NCI-H1105 (cell line): ENCODE measurements at places on chromosomes 6 and 20.

- no peak for DNase-seq
Measured at GRCh38 chr20:37821696-37822095, 81.2 kb upstream of the VSTM2L start.

DNA sequence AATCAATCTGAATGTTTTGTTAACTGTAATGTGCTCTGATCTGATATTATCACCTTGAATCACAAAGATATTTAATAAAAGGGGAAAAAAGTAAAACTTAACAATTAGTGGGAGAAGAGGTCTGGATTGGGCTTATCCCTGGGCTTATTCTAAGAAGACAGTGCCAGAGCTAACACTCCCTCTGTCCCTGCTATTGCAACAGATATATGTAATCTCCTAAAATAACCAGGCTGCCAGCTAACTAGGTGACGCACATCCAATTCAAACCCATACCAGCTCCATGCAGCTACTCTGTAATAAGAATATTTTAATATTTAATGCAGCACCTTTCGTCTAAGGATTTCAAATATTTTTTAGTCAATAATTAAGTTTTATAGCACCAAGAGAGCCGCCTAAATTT is 330.1 kb upstream of the MARCKS start:
- no peak for DNase-seq

DNA sequence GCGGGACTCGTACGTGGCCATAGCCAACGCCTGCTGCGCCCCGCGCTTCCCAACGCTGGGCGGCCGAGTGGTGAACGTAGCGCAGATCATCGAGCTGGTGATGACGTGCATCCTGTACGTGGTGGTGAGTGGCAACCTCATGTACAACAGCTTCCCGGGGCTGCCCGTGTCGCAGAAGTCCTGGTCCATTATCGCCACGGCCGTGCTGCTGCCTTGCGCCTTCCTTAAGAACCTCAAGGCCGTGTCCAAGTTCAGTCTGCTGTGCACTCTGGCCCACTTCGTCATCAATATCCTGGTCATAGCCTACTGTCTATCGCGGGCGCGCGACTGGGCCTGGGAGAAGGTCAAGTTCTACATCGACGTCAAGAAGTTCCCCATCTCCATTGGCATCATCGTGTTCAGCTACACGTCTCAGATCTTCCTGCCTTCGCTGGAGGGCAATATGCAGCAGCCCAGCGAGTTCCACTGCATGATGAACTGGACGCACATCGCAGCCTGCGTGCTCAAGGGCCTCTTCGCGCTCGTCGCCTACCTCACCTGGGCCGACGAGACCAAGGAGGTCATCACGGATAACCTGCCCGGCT is 3.4 kb downstream of the SLC32A1 start:
- no peak for DNase-seq

DNA sequence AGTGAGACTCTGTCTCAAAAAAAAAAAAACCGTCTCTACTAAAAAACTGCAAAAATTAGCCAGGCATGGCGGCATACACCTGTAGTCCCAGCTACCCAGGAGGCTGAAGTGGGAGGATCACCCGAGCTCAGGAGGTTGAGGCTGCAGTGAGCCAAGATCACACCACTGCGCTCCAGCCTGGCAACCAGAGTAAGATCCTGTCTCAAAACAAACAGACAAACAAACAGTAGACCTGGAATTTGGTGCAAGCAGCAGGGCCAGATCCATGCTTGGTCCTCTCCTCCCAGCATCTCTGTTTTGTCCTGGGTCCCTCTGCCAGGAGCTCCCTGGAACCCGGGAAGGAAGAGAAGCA is 11.6 kb downstream of the RIPOR3 start:
- no peak for DNase-seq

DNA sequence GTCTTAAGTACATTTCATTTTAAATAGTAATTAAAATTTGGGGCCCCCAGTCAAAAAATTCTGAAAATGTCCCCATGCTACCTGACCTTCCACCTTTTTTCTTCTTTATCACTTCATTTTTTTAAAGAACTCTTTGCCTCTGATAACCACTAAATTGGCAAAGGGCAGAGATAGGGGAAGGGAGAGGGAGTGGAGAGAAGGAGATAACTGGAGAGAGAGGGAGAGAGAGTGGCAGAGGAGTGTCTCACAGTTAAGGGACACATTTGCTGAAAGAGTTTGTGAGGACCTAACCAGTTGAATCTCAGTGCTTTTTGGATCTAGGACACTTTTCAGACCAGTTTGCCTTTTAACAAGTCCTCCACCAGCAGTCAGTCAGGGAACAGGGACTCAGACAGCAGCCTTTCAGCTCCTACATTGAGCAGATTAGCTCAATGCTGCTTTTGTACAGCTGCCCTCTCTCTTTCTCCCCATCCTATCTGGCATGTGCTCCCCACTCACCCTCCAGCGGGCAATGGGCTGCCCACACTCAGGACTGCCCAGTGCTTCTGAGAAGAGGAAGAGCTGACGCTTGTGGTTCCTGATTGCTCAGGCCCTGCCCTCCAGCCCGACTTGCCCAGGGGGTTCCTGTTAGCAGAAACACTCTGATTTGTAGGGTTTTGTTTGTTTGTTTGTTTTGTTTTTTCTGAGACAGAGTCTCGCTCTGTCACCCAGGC is 14.4 kb downstream of the ARMC2 start:
- DNase-seq: no peak

GRCh38 chr6:146871611-146872425 is 273.0 kb downstream of the ADGB start:
- peak; percentile 70 for DNase-seq

GRCh38 chr20:48765359-48765758 is 62.4 kb downstream of the PREX1 start:
- DNase-seq: peak; percentile 31

- no peak for DNase-seq
Measured at GRCh38 chr20:63835021-63835858, 4.2 kb upstream of the ZBTB46 start.

DNA sequence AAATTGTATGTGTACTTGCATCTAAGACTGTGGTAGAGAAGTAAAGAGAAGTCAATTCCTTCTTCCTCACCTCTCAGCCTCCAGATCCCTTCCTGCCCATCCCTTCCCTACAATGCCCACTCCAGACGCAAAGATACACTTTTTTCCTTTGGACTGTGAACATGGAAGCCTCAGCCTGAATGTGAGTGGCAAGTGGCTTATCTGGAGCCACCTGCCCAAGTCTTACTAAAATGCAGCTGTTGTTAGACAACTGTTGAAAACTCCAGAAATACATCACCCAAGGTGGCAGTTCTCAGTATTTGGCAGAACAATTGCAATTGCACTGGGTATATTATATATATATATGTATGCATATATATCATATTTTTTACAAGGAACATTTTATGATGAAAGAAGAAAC is 7.5 kb downstream of the VGLL2 start:
- DNase-seq: no peak

DNA sequence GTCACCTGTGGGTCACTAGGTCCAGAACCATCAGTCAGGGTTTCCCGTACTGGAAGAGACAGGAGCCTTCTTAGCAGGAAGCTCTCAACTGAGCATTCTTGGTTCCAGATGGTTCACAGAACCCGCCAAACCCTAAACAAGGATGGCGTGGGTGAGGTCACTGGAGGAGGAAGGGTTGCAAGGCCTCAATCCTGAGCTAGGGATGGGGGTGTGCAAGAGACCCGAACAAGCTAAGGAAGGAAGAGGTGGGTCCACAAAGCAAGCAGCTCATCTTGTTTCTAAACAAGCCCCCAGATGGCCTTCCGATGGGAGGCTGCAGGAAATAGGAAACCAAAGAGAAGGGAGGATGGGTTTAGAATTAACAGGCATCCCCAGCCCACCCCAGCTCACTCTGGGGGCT is 92.7 kb downstream of the PREX1 start:
- DNase-seq: no peak

DNA sequence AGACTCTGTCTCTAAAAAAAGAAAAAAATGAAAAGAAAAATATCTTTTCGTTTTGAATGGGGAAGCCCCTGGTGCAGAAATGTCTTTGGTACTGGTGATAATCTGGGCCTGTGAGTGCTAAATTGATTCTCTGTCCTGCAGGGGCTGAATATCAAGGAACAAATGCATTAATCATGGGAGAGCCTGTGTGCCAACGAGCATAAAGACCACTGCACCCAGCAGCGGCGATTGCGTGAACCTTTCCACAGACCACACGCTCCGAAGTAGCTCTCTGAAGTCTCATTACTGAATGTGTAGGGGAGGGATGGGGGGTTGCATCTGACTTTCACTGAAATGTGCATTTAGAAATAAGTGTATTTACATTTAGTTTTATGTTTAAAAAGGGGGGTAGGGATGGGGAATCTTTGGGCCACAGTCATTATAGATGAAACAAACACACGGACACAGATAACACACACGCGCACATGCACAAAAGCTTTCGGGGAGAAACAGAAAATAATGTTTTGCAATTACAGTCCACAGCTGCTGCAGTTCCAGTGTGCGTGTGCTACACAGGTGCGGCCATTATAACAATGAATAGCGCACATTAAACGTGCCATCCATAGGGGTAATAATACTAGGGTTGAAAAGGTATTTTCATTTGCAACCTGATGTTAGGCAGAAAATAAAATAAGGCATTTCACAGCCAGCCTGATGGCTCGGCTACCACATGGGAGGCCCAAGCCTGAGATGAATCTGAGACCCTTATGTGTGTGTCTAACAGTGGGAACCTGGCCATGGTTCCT is 154.0 kb downstream of the MBOAT1 start:
- no peak for DNase-seq

- DNase-seq: no peak
Measured at GRCh38 chr6:70135219-70136160, 167.4 kb downstream of the COL9A1 start.

DNA sequence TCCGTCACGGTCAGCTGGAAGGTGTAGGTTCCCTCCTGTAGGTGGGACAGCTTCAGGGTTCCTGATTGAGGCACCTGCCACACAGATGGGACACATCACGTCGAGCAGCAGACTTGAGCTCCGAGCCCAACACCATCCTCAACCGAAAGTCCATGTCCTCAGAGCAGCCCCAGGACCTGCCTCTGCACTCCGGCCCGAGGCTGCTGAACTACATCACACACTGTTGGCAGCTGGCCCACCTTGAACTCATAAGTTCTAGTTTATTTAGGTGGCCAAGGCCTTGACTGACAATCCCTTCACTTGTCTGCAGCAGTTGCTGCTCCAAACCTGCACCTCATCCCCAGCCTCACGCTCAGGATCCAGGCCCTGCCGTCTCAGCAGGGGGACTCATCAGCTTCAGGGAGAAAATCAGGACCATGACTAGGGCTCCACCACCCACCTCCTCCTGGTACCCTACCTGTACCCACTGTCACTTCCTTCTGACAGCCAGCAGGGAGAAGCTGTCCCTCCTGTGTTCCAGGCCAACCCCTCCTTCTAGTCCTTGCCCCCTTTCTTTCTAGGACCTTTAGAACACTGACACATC is 21.0 kb downstream of the LRP11 start:
- DNase-seq: no peak

DNA sequence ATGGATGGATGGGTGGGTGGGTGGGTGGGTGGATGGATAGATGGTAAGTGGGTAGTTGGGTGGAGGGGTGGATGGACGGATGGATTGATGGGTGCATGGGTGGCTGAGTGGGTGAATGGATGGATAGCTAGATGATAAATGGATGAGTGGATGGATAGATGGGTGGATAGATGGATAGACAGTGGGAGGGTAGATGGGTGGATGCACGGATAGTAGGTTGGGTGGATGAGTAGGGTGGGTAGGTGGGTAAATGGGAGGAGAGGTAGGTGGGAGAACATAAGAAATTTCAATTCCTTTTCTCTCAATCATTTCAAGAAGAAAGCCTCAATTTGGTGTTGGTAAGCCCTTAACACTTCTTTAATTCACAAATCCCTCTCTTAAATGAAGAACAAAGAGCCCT is 186.9 kb downstream of the PREX1 start:
- no peak for DNase-seq

DNA sequence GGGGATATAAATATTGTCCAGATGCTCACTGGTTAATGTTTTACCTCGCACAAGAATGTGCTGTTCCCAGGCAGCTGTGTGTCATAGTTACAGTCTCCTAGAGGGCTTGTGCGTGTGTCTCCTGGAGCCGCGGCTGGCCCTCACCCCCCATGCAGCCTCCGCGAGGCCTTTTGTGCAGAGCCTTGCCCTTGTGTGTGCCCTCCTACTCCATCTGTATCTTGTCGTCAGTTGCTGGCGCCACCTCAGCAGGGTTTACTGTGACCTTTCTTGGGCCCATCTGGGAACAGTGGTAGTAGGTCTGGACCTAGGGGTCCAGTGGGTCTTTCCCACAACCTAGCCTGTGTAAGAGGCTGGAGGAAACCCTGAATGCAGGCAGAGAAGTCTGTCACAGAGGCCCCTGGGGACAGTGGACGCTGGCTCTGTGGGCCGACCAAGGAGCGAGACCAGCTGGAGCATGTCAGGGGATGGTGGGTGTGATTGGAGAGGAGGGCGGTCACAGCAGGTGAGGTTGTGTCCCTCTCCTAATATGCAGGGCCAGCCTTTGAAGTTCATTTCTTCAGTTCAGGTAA is 35.2 kb downstream of the PPP1R14C start:
- DNase-seq: no peak

DNA sequence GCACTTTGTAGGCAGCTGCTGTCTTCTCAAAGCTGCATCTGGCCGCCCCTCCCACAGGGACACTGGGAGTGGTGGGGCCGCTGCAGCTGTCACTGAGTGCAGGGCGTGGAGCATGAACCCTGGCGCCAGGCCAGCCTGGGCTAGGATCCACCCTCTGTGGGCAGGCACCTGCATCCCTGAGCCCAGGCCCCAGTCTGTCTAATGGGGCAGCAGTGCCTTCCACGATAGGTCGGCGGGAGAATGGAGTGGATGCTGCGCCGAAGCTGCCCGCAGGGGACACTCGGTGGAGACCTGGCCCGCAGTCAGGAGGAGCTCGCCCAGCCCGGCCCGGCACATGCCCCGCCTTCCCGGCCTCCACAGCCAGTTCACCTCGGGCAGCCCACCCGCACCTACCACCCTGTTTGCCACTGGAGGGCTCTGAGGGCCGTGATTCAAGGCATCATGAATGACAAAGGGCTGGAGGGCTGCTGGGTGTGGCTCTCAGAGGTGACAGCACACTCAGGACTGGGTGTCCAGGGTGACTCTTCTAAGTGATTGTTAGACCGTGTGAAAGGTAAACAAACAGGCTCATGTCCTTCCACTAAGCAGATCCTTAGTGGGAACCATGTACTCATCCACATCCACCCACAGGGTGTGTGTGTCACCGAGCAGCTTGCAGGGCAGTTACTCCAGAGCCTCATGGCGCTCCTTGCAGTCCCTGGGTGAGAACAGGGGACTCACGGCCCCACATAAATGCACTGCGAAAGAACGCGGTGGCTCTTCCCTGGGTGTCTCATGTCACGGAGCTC is 133.9 kb downstream of the AGPAT4 start:
- no peak for DNase-seq

GRCh38 chr6:29509711-29510110 is 22.0 kb upstream of the MAS1L start:
- no peak for DNase-seq

- no peak for DNase-seq
Measured at GRCh38 chr20:25685276-25686080, 11.2 kb downstream of the ZNF337 start.

DNA sequence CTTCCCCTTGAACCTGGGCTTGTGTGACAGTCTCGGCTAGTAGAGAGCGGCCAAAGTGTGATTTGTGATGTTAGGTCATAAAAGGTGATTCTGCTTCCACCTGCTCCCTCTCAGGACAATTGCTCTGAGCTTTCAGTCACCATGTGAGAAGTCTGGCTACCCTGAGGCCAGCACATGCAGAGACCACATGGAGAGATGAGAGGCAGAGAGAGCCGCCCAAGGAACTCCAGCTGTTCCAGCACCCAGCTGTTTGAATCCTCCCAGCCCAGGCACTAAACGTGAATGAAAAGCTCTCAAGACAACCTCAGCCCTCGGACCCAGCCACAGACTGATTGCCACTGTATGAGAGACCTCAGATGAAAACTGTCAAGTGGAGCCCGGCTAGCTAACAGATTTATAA is 143.4 kb upstream of the EEF1E1 start:
- no peak for DNase-seq

GRCh38 chr6:139939189-139939979 is 564.9 kb upstream of the CITED2 start:
- DNase-seq: peak; percentile 10
